Fibroblast of pulmonary artery (primary cell): ENCODE measurements at places on chromosomes 1 and 21.

- peak; percentile 11 for DNase-seq
Measured at GRCh38 chr1:58664881-58665280, 35.0 kb downstream of the MYSM1 start.

DNA sequence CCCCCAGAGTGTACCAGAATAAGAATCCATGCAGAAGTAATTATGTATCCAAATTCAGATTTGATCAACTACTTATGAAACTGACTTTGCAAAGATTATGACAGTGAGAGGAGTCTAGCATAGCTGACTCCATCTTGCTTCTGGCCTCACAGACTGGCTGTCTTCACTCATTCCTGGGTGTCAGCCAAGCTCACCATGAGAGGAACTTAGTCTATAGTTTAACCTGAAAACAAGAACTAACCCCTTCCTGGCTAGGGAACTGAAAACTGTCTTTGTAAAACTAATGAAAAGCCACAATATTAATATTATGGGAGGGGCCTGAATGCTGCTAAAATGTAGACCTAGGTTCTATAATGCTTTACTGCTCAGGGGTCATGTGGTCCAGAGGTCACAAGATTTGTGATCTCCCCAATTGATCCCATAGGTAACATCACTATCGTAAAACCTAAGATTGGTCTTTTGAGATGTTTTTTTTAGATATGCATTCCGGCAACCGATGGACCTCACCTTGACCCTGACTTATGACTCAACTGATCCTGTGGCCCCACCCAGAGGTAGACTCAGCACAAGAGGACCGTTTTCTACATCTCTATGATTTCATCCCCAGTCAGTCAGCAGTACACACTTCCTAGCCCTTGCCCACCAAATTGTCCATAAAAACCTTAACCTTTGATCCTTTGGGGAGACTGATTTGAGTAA is 55.2 kb downstream of the ATP1B1 start:
- DNase-seq = peak; percentile 14

DNA sequence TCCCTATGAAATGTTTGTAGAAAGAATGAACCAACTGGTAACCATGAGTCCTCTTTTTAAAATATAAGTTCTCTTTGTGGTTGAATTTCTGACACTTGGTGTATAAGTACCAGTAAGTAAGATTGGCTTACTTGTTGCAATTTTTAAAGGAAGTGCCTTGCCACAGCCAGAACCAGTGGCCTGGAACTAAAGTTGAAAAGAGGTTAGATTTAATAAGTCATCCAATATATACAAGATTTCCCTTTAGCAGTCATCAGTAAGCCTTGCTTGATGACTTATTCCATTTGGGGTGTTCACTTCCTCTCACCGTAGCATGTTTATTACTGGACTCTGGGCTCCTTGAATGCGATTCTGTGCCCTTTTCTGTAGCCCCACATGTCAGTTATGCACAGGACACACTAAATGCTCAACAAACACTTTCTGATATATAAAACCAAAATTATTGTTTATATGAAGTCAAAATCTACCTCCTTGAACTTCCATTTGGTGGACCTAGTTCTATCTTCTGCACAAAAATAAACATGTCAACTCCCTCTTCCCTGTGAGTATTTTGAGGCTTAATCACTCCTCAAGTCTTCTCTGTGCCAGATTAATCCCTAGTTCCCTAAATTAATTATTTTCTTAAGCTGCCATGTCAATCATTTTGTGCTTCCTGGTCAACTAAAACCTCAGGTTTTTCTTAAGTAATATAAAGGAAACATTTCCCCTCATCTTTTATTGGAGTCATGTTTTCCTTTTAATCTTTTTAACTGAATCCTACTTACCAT is 218.1 kb downstream of the ST6GALNAC3 start:
- DNase-seq = no peak

GRCh38 chr1:91604632-91605031 is 104.0 kb downstream of the CDC7 start:
- DNase-seq = peak; percentile 36

GRCh38 chr1:56933161-56933560 is 32.7 kb downstream of the C8B start:
- DNase-seq = no peak

DNA sequence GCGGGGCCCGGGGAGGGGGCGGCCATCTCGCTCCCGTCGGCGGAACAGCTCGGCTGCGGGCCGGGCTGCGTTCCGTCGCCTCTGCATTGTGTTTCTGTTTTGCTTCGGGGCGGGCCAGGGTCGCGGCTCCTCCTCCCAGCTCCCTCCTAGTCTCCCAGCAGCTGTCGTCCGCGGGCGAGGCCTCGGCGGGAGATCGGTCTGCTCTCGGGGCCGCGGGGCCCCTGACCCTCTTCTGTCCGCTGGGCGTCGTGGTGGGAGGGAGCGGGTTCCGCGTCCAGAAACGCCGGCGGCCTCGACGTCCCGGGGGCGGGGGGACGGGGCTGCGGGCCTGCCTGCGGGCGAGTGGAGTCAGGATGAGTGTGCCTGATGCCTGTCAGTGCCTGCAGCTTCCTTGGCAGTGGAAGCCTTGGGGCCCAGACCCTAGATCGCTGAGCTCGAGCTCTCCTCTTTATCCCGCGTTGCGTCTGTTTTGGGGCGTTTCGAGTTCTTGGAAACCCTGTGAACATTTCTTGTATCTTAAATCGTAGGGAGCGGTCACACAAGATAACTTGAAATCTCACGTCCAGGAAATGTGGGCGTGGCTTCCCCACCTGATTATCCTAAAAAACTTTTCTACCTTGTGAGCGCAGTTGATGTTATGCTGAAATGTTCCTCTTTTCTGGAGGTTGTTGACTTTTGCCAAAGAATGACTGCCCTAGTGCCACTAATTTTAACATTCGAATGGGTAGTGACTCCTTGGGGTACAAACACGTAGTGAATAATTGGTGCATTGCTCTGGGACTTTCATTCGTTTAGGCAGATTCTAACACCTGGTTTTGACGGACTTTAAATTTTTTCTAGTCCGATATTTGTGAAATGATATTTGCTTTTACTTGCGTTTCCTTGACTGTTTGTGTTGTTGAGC is 676 bp downstream of the MORC3 start:
- peak; percentile 64 for DNase-seq

DNA sequence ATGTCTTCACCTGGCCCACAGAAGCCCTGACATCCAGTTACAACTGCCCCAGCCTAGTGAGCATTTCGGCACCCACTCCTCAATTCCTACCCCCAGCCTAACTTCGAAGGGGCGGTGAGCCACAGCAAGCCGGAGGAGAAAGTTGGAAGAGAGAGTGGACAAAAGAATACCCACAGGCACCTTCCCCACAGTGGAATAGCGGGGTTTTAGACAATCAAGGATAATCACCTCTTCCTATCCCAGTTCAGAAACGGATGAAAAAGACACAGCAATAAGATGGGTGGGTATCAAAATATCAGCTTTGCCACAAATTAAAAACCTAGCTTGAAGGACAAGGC is 1.3 kb upstream of the LSS start:
- DNase-seq = no peak

GRCh38 chr1:205934788-205935187 is 8.5 kb downstream of the SLC26A9 start:
- no peak for DNase-seq
